Stimulated activated naive B cell treated with anti-CD40 and anti-IgM and Interleukin-4, amounts not matched to agents 10 μg/mL and 1 μg/mL and 100 μg/mL, for 72 hours (primary cell): ENCODE measurements at places on chromosomes 6 and 20.

DNA sequence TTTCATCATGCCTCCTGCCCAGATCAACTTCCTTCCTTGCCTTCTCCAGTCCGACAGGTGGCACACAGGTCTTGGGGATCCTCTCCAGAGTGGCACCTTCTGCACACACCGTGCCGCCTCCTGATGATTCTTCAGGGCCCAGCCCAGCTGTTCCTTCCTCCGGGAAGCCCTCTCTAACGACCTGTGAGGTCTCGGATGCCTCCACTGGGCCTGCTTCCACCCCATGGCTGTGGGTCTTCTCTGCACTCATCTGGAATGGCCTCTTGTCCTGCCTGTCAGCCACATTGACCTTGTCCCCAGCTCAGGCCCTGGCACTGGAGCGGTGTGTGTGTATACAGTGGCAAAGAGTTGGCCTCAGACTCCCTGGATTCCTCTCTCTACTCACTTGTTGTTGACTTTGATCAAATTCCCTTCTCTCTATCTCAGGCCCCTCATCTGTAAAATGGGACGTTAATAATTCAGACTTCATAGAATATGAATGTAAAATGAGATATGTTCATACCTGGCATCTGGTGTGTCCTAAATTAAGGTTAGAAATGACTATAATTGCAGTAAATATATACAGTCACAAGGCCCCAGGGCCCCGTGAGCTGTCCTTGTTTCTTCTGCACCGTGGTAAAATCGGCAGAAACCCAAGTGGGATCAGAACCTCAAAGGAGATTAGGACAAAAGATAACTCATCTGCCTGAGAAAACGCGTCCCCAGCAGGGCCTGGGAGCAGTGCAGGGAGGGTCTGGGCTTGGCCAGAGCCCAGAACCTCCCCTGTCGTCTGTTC is 1.5 kb downstream of the FAM210B start:
- no peak for DNase-seq

- no peak for DNase-seq
These were observed 77.1 kb upstream of the FLRT3 start for GRCh38 chr20:14414560-14414959.

DNA sequence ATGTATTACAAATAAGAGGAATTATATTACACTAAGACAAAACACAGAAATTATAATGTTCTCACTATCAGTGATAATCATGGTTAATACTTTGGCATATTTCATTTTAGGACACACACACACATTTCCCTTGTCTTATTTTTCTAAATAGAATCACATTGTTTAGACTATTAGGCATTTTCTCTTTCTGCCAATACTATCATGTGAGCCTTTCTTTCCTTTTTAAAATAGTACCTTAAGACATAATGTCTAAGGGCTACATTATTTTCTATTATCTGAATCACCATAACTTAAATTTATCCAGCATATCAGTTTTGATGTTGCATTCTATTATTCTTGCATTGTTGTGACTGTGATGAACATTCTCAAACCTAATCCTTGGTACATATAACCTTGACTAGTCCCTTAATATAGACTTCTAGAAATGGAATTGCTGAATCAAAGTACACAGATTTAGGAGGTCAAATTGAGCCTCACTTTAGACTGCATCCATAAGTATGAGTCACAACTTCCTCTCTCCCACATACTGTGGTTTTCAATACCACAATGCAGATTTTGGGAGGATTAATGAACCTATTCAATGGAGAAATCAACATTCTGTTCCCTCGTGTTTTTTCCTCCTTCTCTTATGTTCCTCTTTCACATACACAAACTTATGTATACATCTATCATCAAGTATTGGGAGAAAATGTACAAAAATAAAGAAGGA is 212.6 kb downstream of the MOXD1 start:
- DNase-seq, result no peak

GRCh38 chr6:96032661-96033060 is 16.9 kb downstream of the FUT9 start:
- no peak for DNase-seq

- DNase-seq, result no peak
These were observed 91.9 kb downstream of the TNFAIP3 start for GRCh38 chr6:137958811-137959565.

DNA sequence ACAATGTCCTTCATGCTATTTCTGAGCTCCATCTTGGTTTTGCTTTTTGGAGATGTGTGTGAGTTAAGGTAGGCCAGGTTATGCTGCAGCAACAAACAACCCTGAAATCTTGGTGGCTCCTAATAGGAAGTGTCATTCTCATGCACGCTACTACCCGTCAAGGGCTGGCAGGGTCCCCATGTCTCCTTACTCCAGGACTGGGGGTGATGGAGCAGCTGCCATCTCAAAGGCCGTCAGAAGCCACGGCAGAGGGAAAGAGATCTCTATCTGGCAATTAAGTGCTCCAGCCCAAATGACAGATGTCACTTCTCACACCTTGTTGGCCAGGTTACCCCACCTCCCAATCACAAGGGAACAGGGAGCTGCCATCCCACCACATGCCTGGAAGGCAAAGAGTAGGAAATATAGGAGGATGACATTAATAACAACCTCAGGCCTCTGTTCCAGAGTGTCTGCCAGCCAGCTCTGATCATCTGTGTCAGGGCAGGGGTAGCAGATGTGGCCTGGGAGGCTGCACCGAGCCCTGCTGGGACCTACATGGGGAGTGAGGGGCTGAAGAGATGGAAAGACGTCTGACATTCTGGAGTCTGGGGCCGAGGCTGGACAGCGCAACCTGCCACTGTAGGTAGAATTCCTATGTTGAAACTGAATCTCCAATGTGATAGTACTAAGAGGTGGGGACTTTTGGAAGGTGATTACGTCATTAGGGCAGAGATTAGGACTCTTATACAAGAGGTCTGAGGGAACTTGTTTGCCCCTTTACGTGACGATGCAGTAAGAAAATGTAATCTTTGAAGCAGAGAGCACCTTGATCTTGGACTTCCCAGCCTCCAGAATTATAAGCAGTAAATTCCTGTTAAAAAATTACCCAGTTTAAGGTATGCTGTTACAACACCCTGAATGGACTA is 4.8 kb upstream of the SDCBP2 start:
- no peak for DNase-seq

DNA sequence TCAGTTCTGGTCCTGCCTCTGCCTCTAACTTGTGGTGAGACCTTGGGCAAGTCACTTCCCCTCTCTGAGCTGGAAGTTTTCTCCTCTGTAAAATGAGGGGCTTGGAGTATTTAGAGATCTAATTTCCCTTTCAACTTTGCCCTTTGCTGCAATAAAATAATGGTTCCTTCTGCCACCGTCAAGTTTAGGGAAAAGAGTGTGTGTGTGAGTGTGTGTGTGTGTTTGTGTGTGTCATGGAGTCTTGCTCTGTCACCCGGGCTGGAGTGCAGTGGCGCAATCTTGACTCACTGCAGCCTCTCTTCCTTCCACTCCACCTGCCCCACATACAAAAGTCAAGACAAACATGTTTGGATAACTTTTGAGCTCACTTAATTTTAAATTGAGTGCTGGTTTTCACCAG is 39.2 kb upstream of the PIM1 start:
- no peak for DNase-seq

DNA sequence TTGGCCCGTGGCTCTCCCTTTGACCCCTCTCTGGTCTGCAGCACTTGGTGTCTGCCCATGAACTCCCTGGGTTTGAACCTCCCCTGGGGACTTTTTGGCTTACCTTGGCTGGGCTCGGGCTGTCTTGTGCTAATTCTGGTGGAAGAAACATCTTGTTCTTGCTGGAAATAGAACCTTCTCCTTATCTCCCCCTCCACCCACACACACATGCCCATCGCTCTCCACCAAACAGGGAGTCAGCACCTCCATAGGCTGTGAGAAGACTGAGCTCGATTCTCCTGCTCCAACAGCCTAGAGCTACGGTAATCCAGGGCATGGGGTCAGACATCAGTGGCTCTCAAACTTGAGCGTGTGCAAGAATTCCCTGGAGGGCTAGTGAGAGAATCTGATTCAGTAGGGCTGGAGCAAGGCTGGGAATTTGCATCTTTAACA is 114.4 kb upstream of the SLC22A23 start:
- no peak for DNase-seq
